ENCODE measurements at places on chromosomes 2 and 18. TPM values are rescaled to one million over a fixed set of nuclear protein-coding genes. Genes with fewer than 3 reads are reported as not detected.

Gene ZNF396
- 1.1 TPM for polyA plus RNA-seq

Gene ATP6V1C2
- 3.4 TPM for polyA plus RNA-seq

Gene ADAM23
- 9.7 TPM for polyA plus RNA-seq

Gene MAP3K2
- 18.4 TPM for polyA plus RNA-seq

Gene UGT1A1
- not detected for polyA plus RNA-seq

Gene NAT8
- 0.18 TPM for polyA plus RNA-seq

Gene EMX1
- polyA plus RNA-seq = not detected

Gene GPR155
- polyA plus RNA-seq = 5.7 TPM

Gene TUBB8B
- polyA plus RNA-seq = not detected

Gene MATN3
- 1.2 TPM for polyA plus RNA-seq

Gene ITGA6
- 110 TPM for polyA plus RNA-seq

Gene HOXD1
- polyA plus RNA-seq = 1.6 TPM

Gene BCL2
- polyA plus RNA-seq = 17.2 TPM

Gene HNMT
- polyA plus RNA-seq = 22.7 TPM

Gene SIX3
- not detected for polyA plus RNA-seq

Gene SERPINB13
- 4.0 TPM for polyA plus RNA-seq

Gene PLEKHH2
- 6.9 TPM for polyA plus RNA-seq

Gene MGAT5
- polyA plus RNA-seq = 23.4 TPM

Gene GATA6
- 1.4 TPM for polyA plus RNA-seq

Gene CXCR4
- 44.8 TPM for polyA plus RNA-seq

Gene LIMS2
- 36.5 TPM for polyA plus RNA-seq

Gene GALNT14
- polyA plus RNA-seq = 2.7 TPM

Gene SP140
- polyA plus RNA-seq = 0.79 TPM

Gene IL36A
- not detected for polyA plus RNA-seq

Gene IL1R2
- polyA plus RNA-seq = 1.8 TPM

Gene DES
- polyA plus RNA-seq = 4,066 TPM

Gene PRKCE
- polyA plus RNA-seq = 6.3 TPM

Gene ACADL
- polyA plus RNA-seq = 9.9 TPM

Gene SLC19A3
- 0.66 TPM for polyA plus RNA-seq

Gene SCN9A
- 3.5 TPM for polyA plus RNA-seq

Gene AKAIN1
- not detected for polyA plus RNA-seq

Gene SLC11A1
- polyA plus RNA-seq = 0.92 TPM

Gene ABCB11
- 0.06 TPM for polyA plus RNA-seq

Gene MOCOS
- 0.24 TPM for polyA plus RNA-seq

Gene TMSB10
- polyA plus RNA-seq = 1,326 TPM

Gene BIN1
- polyA plus RNA-seq = 776 TPM

Gene LRRC30
- 4.1 TPM for polyA plus RNA-seq

Gene CROCC2
- polyA plus RNA-seq = 0.28 TPM

Gene SP100
- 15.3 TPM for polyA plus RNA-seq

Gene LOXHD1
- polyA plus RNA-seq = 2.8 TPM

Gene ASB18
- 7.0 TPM for polyA plus RNA-seq

Gene ECEL1
- 0.43 TPM for polyA plus RNA-seq

Gene CELF4
- polyA plus RNA-seq = 0.57 TPM

Gene RNF152
- polyA plus RNA-seq = 6.5 TPM

Gene GPAT2
- polyA plus RNA-seq = 9.0 TPM

Gene CNGA3
- polyA plus RNA-seq = 0.75 TPM

Gene KLHL14
- polyA plus RNA-seq = 0.16 TPM

Gene LIPT1
- polyA plus RNA-seq = 8.8 TPM

Gene ATG16L1
- 15.8 TPM for polyA plus RNA-seq

Gene MARCHF4
- not detected for polyA plus RNA-seq

Gene RFTN2
- 17.8 TPM for polyA plus RNA-seq

Gene KCNIP3
- 10.5 TPM for polyA plus RNA-seq

Gene CFAP65
- polyA plus RNA-seq = not detected

Data from muscle of back (tissue), 13 donors.